ENCODE measurements at places on chromosomes 11 and 22. TPM values are rescaled to one million over a fixed set of nuclear protein-coding genes. Genes with fewer than 3 reads are reported as not detected.

GRCh38 chr22:27097506-27097905 is 440.1 kb downstream of the MIAT start:
- no peak for DNase-seq

- no peak for DNase-seq
Measured at GRCh38 chr11:6481924-6482275, 599 bp downstream of the TIMM10B start.

DNA sequence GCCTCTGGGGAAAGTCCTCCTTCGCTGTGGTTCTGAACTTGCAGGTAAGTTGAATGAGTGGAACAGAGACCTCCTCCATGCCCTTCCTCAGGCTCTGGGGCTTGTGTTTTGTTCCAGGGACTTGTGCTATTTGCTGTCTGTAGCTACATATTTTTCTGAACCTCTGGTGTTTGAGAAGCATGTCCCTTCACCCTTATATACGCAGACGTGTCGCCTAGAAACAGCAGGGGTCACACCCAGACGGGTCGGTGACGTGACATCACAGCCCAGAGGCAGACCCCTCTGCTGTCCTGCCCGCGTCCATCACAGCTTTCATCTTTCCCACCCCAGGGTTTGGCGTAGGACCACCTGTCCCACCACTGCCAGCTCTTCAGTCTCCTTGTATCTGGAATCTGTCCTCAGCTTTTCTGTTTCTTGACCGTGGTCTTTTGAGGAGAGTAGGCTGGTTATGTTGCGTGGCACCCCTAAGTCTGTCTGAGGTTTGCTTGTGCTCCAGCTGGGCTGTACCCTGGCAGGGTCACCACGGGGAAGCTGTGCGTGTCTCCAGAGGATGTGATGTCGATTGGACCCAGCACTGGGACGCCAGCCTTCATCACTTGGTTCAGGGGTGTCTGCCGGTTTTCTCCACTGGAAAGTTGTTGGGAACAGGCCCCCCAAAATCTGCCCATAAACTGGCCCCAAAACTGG is 13.4 kb upstream of the MUC5B start:
- DNase-seq: no peak

DNA sequence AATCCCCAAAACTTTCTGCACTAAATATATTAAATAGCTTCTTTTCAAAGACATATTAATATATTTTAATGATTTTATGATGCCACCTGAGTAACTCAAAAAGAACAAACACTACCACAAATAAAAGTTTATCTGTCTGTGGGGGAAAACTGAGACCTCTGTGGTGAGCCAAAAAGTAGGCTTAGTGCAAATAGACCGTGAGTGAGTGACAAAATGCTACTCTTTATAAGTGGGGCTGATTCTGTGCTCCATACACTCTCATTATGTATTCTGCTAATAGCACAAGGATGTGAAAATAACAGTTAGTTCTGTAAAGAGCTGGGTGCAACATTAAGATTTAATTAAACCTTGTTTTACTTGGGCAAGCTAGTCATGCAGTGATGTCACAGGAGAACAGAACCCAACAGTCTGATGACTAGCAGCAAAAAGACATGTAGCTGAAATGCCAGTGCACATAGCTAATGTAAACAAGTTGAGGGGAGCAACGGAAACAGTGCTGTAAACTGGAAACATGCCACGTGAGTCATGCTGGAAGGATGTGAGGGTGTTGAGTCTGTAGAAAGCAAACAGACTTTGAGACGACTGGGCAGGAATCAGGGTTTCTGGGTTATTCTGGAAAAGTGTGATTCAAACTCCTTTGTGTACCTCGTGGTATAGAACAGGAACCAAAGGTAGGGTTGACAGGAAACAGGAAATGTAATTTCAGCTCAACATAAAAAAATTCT is 1130.4 kb downstream of the LRRC4C start:
- DNase-seq: no peak

- no peak for DNase-seq
Measured at GRCh38 chr11:94822080-94822479, 53.9 kb downstream of the AMOTL1 start.

GRCh38 chr11:100066399-100066798 is 620.7 kb upstream of the ARHGAP42 start:
- no peak for DNase-seq

GRCh38 chr22:26481694-26482093 is 1.9 kb downstream of the HPS4 start:
- DNase-seq: no peak

DNA sequence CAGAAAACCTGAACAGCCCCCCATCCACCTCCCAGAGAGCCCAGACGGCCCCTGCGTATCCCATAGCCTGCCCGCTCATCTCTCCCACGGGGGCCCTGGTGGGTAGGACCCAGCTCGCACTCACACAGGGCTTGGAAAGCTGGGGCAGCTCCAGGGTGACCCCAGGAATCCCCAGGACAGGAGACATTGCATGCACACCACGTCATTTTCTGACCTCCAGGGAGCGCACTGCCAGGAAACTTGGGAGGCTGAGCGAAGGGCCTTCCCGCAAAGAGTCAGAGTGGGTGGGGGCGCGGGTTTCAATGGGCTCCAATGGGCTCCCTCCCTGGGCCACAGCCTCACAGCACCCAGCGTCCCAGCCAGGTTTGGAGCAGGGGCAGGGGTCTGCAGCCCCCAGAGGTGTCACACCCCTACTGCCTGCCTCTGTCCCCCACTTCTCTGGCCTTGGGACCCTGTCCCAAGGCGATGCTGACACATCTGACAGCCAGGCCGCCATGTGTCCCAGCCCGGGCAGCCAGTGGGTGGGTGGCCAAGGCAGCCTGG is 8.2 kb upstream of the SYT8 start:
- no peak for DNase-seq

- DNase-seq: no peak
Measured at GRCh38 chr11:92969634-92970347, at the start of gene MTNR1B. TSS of gene MTNR1B (plus strand) at chr11:92969651. CDS start at chr11:92969726, 75 bp downstream.

- DNase-seq: no peak
Measured at GRCh38 chr11:100892886-100893285, 205.8 kb downstream of the ARHGAP42 start.

DNA sequence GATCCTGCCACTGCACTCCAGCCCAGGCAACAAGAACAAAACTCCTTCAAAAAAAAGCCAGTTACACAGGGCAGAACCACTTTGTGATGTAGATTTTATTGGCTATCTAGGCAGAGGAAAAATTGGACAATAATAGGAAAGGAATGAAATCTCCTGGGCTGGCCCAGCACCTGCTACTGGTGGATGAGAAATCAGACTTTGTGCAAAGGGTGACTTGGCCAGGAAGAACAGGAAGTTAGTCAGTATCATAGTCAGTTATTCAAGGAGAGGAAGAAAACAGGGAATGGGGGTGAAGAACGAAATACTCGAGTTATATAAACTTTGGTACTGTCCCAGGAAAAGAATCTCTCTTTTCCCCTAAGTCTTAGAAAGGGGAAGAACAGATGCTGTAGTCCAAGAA is 11.0 kb upstream of the SPTBN2 start:
- no peak for DNase-seq

GRCh38 chr11:64914123-64914522 is 2.9 kb downstream of the ATG2A start:
- no peak for DNase-seq

- DNase-seq: no peak
Measured at GRCh38 chr22:35749808-35750207, 32.1 kb downstream of the APOL5 start.

GRCh38 chr11:70854201-70854600 is 398.2 kb downstream of the SHANK2 start:
- no peak for DNase-seq

GRCh38 chr11:65277631-65278277 is 16.0 kb downstream of the POLA2 start:
- no peak for DNase-seq

DNA sequence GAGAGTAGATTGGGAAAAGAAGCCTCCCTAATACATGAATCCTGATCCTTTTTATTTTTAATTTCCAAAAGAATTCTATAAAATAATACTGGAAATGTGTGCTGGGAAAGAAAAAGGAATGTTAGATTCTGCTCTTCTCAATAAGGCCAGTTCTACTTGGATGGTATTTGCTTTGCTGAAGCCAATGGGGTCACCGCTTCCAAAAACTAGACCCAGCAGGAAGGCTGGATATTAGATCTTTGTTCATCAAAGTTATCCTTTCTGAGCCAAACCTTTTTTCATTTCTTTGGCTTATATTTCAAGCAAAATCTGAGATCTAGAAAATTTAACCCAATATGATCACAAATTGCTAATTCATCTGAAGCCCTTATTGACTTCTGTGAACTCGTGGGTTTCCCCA is 41.4 kb downstream of the SCUBE2 start:
- no peak for DNase-seq

DNA sequence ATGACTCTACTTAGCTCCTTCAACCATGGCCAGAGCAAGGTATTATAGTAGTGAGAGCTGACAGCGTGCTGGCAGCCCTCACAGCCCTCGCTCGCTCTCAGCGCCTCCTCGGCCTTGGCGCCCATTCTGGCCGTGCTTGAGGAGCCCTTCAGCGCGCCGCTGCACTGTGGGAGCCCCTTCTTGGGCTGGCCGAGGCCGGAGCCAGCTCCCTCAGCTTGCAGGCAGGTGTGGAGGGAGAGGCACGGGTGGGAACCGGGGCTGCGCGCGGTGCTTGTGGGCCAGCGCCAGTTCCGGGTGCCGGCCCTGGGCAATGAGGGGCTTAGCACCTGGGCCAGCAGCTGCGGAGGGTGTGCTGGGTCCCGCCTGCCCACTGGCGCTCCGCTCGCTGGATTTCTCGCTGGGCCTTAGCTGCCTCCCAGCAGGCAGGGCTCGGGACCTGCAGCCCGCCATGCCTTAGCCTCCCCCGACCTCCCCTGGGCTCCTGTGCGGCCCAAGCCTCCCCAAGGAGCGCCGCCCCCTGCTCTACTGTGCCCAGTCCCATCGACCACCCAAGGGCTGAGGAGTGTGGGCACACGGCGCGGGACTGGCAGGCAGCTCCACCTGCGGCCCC is 63.1 kb downstream of the SPATA19 start:
- DNase-seq: no peak

DNA sequence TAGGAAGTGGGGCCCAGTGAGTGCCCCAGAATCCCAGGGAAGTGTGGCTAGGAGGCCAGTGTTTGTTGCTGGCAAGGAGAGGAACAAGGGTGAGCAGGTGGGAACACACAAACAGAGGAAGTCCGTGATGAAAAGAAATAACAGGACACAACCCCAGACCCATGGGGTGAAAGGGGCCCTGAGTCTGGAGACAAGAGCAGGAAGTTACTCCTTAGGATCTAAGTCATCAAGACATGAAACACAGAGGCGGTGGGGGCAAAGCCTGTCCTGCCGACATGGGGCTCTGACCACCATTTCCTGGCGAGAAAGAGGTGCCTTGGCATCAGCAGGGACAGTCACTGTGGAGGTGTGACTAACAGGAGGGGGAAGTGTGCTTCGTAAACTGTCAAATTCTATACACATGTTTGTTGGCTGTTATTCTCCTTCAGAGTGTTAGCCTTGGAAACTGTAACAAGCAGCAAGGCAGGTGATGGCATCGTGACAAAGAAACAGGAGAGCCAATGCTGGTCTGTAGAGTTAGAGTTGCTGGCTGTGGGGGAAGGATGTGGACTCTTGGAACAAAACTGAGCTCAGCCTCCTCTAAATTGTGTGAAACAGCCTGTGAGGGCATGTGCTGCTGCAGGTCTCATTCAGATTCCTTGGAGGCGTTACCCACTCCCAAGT is 21.7 kb downstream of the CHST1 start:
- DNase-seq: no peak

GRCh38 chr11:34732831-34733230 is 111.9 kb downstream of the EHF start:
- no peak for DNase-seq

GRCh38 chr22:31926969-31927368 is 17.4 kb upstream of the YWHAH start:
- peak; percentile 98 for DNase-seq

- no peak for DNase-seq
Measured at GRCh38 chr11:33694346-33695050, 6.1 kb downstream of the C11orf91 start.

DNA sequence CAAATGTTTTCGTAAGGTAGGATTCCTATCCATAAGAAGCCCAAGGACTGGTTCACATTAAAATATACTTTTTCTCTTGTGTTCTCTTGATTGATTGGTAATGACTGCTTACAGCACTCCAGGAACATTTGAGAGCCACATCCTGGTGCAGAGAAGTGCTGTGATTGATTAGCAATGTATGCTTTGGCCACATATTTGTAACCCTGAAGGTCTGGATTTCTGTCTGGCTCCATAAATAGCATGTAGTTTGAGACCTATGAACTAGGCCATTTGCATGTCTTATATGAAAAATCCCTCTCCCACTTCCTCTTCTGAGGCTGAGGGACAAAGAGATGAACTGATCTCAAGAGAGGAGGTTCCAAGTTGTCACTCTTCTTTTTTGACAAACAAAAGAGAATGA is 49.3 kb upstream of the CD44 start:
- no peak for DNase-seq

DNA sequence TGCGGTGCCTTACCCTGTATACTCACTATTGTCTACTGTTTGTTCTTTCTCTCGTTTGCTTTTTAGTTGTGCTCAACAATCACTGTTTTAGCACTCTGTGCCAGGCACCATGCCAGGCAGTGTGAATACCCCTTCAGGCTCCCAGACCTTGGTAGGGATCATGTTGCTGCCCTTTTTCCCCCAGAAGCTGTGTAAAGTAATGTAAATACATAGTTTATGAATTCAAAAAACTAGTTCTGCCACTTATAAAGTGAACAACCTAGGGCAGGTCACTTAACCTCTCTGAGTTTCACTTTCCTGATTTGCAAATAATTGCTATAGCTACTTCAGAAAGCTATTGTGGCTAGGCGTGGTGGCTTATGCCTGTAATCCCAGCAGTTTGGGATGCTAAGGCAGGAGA is 81.0 kb upstream of the CTSC start:
- no peak for DNase-seq

DNA sequence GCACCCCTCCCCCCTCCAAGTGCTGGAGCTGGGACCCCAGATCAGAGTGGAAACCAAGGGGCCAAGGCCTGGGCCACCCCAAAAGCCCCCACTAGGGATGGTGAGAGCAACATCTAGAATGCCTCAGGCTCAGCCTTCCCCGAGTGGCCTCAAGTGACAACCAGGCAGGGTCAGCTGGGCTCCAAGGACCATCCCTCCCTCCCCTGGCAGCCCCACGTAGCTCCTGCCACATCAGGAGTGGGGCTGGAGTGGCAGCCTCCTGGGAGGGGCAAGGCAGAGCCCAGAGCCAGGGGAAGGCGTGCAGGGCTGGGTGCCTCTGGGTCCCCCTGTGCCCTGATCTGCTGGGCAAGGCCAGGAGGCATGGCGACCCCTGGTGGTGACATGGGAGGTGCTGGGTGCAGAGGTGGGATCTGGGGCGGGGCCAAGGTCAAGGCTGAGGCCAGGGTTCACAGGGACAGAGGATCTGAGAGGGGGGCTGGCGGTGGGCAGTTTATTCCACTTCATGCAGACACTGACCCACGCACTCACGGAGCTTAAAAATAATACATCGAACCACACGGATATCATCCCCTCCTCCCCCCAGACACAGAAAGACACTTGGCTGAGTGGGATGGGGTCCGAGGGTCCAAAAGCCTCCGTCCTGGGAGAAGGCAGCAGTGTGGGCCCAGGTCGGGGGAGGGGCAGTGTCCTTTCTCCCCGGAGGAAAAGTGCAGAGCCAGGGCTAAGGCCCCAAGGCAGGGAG is 15.8 kb upstream of the EHD1 start:
- peak; percentile 70 for DNase-seq

Gene ZNRD2
- total RNA-seq: 72.3 TPM

Gene MRPL23
- total RNA-seq: 320 TPM

Gene ANKK1
- total RNA-seq: not detected

Gene UPK3A
- not detected for total RNA-seq

Gene ISX
- total RNA-seq: not detected

Gene OR5AR1
- total RNA-seq: not detected

Gene LARGE1
- 0.49 TPM for total RNA-seq

Gene ARCN1
- 88.3 TPM for total RNA-seq

Gene PKNOX2
- 4.1 TPM for total RNA-seq

Gene TMEM225
- not detected for total RNA-seq

Gene CASP4
- total RNA-seq: 0.31 TPM

Gene PPP1CA
- 319 TPM for total RNA-seq

Measured in G401 (cell line).